ENCODE measurements at places on chromosomes 3 and 15.

- no peak for DNase-seq
These were observed 214.1 kb downstream of the TNIK start for GRCh38 chr3:171245796-171246765.

- DNase-seq: no peak
These were observed 908.1 kb upstream of the ALCAM start for GRCh38 chr3:104458657-104459056.

GRCh38 chr3:112357930-112358780 lies 25.2 kb downstream of the CD200 start:
- DNase-seq: no peak

- DNase-seq: no peak
These were observed 60.1 kb downstream of the SUMF1 start for GRCh38 chr3:4406746-4407568.

DNA sequence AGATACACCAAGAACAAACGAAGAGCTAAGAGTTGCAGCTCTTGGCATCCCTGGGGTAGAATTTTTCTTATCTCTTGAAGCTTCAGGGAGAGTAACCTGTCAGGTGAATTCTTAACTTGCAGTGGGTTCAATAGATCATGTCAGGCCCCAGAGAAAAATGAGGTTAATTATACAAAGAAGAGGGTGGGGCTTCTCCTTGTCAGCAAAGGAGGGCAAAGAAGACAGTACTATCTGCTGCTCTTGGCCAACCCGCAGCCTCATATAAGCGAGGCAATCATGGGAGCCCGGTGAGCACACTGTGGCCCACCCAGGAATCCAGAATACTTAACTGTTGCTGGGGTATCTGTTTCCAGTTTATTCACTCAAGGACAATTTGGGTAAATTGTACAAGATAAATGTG lies 110.2 kb downstream of the SEMA5B start:
- DNase-seq: no peak
